ENCODE measurements at places on chromosomes 5 and 9.

GRCh38 chr9:91126761-91127445 is 234.8 kb downstream of the AUH start:
- no peak for DNase-seq

GRCh38 chr9:72205513-72205912 is 56.3 kb downstream of the GDA start:
- no peak for DNase-seq

DNA sequence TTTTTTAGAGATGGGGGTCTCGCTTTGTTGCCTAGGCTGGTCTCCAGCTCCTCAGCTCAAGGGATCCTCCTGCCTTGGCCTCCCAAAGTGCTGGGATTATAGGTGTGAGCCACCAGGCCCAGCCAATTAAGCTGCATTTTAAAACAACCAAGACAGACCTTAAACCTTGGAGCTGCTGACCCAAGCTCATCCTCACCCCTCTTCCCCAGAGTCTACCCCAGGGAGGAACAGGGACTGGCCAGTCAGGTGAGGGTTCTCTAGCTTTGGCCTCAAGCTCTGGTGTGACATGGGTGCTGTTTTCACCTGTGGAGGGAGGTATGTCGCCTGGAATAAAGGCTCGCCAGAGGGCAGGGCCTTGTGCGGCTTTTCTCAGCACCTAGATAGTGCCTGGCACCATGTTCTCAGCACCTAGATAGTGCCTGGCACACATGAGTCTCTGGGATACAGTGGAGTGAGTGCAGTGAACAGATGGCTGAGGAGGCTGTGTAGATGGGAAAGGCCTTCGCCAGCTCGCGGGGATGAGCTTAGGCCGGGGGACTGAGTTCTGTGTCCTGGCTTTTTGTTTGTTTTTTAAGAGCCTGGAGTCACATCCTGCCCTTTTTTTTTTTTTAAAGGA is 7.4 kb downstream of the CDK9 start:
- no peak for DNase-seq

DNA sequence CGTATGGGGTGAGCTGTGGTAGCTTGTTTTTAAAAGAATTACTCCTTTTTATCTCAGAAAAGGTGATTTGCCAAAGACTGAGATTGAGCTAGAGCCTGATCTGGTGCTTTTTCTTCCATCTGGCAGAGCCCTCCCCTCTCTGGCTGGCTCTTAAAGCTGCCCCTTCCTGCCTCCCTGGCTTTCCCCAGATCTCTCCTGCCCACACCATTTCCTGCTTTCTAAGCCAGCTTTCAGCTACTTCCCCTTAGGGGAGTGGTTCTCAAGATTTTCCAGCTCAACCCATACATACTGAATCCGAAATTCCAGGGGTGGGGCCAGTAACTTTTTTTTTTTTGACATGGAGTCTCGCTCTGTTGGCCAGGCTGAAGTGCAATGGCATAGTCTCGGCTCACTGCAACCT is 4.8 kb upstream of the ACOT12 start:
- no peak for DNase-seq

- no peak for DNase-seq
Observed at GRCh38 chr5:168052686-168053085, 238.8 kb upstream of the WWC1 start.

DNA sequence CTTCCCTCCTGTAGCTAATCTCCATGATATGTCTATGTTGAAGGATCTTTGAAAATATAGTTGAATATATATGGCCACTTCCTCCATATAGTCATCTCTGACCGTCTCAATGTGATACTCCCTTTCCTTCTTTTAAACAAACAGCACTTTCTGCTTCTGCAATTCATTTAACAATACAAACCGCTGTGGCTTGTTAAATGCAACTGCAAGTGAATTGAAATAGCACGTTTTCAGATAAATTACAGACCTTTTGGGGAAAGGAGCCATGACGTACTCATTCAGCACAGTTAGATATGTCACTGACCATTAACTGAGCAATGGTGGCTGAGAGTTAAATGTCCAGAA is 82.5 kb downstream of the FBXO38 start:
- no peak for DNase-seq

DNA sequence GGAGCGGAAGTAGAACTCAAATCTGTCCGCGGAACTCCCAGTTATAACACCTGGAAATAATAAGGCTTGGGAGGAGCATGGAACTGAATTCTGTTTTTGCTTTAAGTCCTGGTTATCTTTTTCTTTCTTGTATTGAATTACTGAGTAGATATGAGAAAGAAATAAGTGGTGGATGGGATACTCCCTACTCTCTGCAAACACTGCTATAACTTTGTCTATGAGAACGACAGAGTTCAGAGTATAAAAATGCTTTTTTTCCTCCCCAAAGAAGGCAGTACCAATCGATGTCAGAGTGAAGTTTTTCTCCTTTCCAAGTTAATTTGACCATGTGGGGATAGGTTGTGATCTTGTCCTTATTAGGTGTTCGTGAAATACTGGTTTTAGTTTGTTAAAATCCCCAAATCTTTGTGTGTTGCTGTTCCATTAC is 1.2 kb downstream of the RIC1 start:
- no peak for DNase-seq

- no peak for DNase-seq
Observed at GRCh38 chr9:115142517-115143270, 24.7 kb upstream of the TNC start.

- DNase-seq = no peak
Observed at GRCh38 chr5:151202381-151203139, 21.3 kb downstream of the CCDC69 start.

- DNase-seq = no peak
Observed at GRCh38 chr9:124220946-124221451, 36.8 kb upstream of the NEK6 start.

DNA sequence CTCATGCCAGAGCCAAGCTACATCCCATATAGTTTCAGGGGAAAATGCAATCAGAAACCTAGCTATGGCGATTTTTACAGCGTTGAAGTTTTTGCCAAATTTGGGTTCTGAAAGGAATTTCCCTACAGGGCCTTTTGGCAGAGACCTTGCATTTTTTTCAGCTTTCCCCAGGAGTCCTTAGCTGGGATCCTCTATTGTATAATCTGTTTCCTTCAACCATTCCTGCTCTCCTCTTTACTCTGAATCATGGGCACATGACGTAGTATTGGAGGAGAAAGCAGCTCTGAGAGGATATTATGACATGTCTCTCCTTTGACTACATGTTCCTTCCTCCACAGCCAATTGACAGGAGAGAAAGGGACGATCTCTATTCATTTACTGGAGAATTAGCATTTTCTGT is 118.5 kb upstream of the ERCC6L2 start:
- no peak for DNase-seq

DNA sequence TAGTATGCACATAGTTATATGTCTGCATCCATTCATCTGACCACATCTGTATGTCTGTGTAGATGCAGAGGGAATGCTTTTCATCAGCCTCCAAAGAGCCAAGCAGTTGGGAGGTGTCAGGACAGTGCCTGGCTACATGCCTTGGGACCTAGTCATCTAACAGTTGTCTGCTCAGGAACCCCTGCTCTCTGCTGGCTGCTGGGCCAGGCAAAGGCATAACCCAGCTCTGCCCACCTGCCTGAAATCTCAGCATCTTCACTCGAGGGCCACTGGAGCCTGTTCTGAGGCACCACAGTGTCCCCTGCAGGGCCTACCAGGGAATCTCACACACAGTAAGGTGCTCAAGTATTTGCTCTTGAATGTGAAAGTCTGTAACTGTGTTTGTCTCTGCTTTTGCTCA is 3.7 kb downstream of the C9orf50 start:
- DNase-seq = no peak

DNA sequence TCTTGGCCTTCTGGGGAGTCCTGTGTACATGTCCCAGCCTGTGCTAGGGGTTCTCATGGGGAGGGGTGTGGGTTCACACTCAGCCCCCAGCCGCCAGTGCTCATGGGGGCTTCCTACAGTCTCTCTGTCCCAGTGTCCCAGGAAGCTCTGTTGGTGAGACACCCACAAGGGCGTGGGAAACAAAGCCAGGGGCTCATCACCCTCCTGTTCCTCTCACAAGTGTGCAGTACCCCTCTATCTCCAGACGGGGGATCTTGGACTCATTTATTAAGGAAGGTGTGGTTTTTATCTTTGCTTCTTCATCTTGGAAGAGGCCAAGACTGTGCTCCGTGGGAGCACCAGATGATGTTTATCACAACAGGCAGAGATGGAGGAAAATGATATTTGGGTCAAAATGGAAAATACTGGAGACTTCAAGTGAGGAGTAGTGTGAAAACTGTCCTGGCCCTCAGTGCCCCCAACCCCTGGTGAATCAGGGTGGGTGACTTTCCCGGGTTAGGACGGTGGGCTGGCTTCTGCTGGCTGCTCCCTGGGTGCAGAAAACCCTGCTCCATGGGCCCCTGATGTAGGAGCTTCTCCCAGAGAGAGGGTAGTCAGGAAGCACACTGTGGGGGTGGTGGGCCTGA is 15.2 kb downstream of the TMEM171 start:
- DNase-seq = no peak

- DNase-seq = no peak
Observed at GRCh38 chr5:32264957-32265572, 47.7 kb downstream of the MTMR12 start.

GRCh38 chr5:1834721-1835429 is 33.7 kb downstream of the NDUFS6 start:
- no peak for DNase-seq

DNA sequence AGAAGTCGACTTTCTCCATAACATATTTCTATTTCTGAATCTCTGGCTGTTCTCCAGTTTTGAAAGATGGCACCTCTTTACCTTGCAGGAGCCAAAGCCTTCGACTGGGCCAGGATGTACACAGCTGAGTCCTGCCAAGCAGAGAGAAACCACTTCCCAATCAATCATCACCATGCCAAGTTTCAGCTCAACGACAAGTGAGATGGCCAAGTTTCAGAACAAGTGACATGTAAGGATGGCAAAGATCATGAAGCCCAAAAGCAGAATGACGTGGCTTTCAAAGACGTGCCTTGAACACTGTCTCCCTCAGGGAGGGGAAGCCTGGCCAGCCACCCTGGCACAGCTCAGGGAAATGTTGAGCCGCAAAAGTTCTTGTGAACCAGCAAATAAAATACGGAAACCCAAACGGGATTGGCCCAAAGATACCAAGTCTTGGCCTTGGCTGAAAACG is 17.7 kb downstream of the STK10 start:
- no peak for DNase-seq

- no peak for DNase-seq
Observed at GRCh38 chr9:137278061-137278701, 655 bp downstream of the TOR4A start.

- DNase-seq = no peak
Observed at GRCh38 chr9:121349009-121349408, 21.0 kb downstream of the STOM start.

DNA sequence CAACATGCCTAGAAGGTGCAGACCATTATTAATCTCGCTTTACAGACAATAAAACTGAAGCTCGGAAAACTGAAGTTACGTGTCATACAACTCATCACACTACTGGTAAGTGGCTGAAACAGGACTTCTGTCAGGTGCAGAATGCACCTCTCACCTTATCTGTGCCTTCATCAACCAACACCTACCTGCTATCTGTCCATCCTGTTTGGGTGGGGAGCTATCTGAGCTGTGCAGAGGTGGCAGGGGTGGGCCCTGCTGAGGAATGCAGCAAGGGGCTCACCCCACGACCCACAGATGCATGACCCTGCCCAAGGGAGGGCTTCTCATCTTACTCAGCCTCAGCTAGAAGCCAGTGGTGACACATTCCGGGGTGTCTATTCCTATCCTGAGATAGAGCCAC is 81.6 kb downstream of the SLIT3 start:
- no peak for DNase-seq

DNA sequence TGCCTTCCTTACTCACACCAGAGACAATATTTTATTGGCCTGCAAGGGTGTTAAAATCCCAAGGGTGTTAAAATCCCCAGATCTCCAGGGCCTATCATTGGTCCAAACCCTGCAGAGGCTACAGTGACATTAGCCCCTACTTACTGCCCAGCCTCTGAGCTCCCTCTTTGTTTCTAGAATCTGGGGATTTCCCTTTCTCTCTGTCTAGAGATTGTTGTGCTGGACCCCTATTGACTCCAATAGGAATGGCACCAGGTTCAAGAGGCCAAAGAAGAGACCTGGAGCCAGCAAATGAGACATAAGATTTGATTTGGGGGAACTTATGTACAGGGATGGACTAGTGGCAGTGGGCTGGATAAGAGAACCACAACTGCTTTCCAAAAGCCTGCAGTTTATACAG is 53.3 kb upstream of the ZBED3 start:
- DNase-seq = no peak

DNA sequence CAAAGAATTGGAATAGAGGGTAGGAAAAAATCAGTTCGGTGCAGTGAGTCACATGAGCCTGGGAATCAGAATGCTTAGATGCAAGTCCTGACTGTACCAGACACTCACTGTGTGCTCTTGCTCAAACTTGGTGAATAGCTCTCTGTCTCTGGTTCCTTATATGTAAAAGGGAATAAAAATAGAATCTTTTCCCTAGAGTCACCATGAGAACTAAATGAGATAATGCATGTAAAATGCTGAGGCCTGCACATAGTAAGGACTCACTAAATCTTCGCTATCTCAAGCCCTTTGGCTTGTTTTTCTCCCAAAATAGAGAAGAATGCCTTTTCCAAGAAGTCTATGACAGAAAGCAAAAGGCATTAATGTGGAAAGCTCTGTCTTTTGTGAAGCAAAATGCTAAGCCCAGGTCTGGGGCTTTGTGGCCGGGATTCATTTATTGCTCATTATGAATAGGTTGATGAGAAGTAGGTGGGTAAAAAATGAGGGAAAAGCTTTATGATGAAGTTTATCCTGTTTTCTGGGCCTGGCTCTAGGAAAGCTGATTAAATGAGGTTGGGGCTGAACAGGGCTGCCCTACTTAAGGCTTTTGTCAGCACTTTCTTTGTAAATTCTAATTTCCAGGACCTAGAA is 483.3 kb downstream of the DMAC1 start:
- DNase-seq = no peak

DNA sequence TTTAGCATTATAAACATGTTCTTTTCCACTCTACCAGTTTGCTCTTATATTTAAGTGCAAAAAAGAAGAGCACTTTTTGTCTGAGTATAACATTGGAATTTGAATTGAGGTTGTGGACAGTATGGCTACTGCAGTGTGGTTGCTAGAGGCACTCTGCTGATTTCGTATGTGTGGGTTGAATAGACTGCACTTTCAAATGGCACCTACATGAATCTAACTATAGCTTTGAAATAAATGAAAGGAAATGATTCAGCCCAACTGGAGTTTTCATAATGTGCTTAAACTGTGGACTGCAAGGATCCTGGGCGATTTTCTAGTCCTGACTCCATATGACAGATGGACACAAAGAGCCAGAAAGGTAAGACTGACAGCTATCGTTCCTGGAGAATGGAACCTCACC is 657.6 kb upstream of the RIOK2 start:
- no peak for DNase-seq

GRCh38 chr5:41127967-41128690 is 57.0 kb upstream of the MROH2B start:
- DNase-seq = no peak

DNA sequence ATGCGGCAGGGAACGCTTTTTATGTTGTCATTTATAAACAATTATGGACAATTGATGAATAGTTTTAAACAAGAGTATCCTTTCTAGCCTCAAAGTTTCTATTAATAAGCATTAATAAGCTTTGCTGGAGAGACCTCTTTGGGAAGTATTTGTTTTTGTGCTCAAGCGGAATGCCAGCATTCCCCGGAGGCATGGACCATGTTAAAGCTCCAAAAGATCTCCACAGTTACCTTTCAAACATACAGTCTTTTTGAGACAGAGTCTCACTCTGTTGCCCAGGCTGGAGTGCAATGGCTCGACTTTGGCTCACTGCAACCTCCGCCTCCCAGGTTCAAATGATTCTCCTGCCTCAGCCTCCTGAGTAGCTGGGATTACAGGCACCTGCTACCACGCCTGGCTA is 9.6 kb downstream of the MSANTD3 start:
- no peak for DNase-seq

- DNase-seq = no peak
Observed at GRCh38 chr5:157761690-157762621, 18.4 kb downstream of the LSM11 start.

All from activated T-helper 1 cell treated with Interleukin-2 at 50 U/mL for 16 hours (primary cell).